Cardiac muscle cell (in vitro differentiated cells and primary cell): ENCODE measurements at places on chromosomes 2 and 18.

DNA sequence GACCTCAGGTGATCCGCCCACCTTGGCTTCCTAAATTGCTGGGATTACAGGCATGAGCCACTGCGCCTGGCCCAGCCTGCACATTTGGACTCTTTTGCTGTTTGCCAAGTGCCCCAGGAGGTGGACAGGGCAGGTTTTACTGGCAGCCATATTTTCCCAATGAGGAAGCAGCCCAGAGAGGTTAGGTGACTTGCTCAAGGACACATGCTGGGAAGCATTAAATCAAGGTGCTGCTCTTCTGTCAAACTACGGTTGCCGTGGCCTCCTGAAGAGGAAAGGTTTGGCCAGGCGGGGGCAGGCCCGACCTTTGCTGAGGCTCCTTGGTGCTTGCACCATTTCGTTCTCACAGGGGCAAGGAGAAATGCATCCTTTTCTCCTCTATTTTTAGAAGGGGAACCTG is 44.0 kb downstream of the DNMT3A start:
- DNase-seq, result no peak

GRCh38 chr2:237907144-237907543 is 47.7 kb downstream of the RAMP1 start:
- DNase-seq, result no peak

- peak; percentile 45 for DNase-seq
These were observed 108.0 kb downstream of the SLC8A1 start for GRCh38 chr2:40343902-40344301.

GRCh38 chr2:187105218-187105617 is 256.2 kb upstream of the ZSWIM2 start:
- DNase-seq, result no peak

DNA sequence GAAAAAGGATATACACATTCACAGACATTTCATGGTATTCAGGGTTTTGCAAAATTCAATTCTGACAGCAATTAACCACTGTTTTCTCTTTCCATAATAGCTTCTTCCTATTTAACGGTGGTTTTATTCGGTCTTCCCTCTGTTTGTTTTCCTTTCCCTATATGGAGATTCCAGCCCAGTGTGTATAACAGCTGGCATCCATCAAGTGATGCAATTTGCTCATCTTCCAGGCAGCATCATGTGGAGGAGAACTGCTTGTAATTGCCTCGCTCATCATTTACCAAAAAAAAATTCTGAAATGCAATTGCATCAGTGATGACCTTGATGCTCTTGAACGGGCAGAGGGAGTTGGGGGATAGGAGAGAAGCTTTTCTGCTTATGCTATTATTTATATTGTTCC is 165.9 kb upstream of the PGAP1 start:
- no peak for DNase-seq

DNA sequence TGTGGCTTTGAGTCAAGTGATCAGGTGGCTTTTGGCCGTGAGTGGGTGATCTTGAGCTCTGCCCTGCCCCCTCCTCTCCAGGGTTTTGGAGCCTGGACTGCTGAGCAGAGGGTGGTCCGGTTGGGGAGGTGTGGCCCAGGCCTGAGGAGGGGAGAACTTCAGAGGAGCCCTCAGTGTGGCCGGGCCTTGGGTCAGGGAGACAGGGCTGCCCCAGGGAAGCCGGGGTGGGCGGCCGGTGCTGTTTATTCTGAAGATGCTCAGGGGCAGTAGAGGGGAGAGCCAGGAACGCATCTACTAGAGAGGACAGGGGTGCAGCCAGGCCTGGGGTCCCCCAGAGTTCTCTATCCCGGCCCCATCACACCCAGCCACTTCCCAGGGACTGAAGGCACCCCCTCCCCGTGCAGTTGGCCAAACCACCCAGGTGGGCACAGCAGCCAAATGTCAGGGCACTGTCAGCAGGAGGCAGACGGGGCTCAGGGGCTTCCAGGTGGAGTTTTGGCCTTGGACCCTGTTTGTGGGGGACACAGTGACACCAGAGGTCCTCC is 963 bp downstream of the ERFE start:
- DNase-seq, result no peak

DNA sequence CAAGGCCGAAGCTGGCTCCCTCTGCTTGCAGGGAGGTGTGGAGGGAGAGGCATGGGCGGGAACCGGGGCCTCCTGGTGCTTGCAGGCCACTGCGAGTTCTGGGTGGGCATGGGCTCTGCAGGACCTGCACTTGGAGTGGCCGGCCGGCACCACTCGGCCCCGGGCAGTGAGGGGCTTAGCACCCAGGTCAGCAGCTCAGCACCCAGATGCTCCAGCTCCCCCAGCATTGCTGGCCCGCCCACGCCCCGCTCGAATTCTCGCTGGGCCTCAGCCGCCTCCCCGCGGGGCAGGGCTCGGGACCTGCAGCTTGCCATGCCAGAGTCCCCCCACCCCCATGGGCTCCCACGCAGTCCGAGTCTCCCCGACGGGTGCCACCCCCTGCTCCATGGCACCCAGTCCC is 176.2 kb upstream of the FAM98A start:
- no peak for DNase-seq

GRCh38 chr2:169561364-169561763 is 12.3 kb downstream of the FASTKD1 start:
- no peak for DNase-seq

- DNase-seq, result no peak
These were observed 1.4 kb downstream of the COL3A1 start for GRCh38 chr2:188975497-188976102.

- no peak for DNase-seq
These were observed 30.0 kb upstream of the ITGAV start for GRCh38 chr2:186559848-186560247.
